Activated naive CD4-positive, alpha-beta T cell treated with anti-CD3 and anti-CD28 coated beads, Interleukin-2, amount 50 U/mL, for 72 hours (primary cell): ENCODE measurements at places on chromosomes 2 and 18. TPM values are rescaled to one million over a fixed set of nuclear protein-coding genes. Genes with fewer than 3 reads are reported as not detected.

DNA sequence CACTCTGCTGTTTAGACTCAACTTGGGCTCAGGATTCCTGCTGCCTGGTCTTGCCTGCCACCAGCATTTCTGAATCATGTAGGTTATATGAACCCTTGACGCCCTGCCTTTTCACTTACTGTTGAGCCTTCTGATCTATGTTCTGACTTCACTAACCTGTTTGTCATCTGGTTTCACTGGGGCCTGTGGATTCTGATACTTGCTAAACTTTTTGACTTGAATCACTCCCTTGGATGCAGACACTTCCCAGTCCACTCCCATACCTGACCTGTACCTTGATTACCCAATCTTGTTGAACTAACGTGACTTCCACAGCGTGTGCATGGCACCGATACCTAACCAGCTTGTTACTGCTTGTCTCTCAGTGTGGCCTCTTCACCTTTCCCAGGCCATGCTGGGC is 35.6 kb upstream of the SPAG16 start:
- no peak for DNase-seq

DNA sequence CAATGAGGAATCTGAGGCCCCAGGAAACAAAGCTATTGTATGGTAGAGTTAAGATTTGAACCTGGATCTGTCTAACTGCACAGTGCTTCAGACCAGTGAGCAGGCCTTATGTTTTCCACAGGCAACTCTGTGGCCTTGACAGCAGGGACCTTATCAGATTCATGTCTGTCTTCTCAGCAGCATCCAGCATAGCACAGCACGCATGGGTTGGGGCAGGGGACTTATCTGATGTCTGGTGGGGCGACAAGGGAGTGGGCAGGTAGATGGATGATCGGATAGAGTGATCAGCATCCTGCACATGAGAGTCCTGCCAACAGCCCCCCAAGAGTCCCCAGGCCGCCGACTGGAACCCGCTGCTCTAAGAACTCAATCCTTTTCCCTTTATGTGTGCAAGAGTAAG is 28.7 kb upstream of the KCNF1 start:
- DNase-seq = no peak

DNA sequence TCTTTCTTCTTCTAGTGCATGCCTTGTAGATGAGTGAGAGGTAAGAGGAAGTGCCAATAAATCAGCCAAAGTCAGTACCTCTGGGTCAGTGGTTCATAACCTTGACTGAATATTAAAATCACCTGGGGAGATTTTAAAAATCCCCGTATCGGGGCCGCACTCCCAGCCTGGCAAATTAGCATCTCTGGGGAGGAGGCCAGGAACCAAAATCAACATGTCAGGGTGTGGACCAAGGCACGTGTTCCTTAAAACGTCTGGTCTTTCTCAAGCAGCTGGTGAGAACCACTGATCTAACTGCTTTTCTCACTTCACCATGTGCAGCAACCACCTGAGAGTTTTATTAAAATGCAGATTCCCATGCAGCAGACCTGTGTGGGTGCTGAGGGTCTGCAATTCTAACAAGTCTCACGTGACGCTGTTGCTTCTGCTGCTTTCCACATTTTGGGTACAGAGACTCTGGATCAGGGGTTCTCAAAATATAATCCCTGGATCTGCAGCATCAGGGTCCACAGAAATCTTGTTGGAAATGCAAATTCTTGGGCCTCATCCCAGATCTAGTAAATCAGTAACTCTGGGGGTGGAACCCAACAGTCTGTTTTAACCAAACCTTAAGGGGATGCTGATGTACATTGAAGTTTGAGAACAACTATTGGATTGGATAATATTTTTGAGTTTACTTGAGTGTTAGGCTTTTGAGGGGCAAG is 49.5 kb downstream of the CHST9 start:
- DNase-seq = no peak

- no peak for DNase-seq
Measured at GRCh38 chr2:6492573-6492972, 373.1 kb downstream of the CMPK2 start.

SERPINB3 gene
- total RNA-seq = not detected

DNA sequence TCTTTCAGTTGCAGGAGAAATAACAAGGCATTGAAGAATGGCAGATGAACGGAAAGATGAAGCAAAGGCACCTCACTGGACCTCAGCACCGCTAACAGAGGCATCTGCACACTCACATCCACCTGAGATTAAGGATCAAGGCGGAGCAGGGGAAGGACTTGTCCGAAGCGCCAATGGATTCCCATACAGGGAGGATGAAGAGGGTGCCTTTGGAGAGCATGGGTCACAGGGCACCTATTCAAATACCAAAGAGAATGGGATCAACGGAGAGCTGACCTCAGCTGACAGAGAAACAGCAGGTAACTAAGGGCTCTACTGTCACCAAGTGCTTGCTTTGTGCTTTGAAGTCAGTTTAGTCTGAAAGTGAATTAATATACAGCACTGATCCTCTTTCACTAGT is 118.5 kb upstream of the UNC80 start:
- DNase-seq = no peak

SLC11A1 gene
- not detected for total RNA-seq

- DNase-seq = no peak
Measured at GRCh38 chr2:220278022-220278421, 650.6 kb downstream of the SLC4A3 start.

- DNase-seq = no peak
Measured at GRCh38 chr18:71442731-71443141, 1101.4 kb downstream of the CBLN2 start.

SLC9A4 gene
- total RNA-seq = 0.07 TPM

ASAP2 gene
- 1.0 TPM for total RNA-seq

POMC gene
- total RNA-seq = 2.4 TPM

DNA sequence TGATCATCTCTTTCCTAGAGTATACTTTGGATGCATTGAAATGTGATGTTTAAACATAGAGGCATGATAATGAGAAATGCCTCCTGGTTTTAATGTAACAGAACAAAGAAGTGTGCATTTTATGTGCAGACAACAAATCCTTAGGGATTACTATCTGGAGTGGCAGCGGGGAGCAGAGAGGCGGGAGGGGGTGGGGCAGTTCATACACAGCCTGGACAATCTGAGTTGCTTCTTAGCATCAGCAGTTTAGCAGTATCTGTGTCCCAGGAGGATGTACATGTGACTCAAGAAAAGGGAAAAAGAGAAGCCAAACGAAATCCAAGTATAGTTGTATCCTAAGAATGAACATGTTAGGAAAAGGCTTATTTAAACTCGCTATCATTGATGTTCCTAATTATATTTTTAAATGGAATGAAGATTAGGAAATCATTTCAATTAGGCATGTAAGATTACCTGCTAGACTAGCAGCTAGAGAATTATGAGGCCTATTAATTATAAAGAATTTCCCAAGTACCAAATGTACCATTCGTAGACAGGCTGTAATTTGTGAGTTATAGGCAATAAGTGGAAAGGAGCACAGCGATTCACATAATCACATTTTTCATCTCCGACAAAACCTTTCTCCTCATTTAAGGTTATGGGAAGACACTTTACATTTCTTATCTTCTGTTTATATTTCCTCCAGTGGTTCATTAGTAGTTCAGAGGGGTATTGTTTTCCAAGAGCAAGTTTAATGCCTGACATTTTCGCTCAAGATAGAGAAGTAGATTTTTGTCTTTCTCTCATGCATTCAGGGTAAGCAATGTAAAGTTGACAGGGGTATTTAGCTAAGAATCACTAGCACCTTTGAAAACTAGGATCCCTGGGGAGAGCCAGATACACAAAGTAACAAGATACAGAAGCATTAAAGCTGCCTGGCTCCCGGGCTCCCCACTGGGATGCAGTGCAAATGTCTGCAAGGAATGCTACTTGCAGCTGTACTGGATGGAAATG is 141.3 kb upstream of the NOSTRIN start:
- DNase-seq = no peak

- DNase-seq = no peak
Measured at GRCh38 chr2:18404708-18405107, 155.7 kb downstream of the RDH14 start.

ANKRD29 gene
- not detected for total RNA-seq

- no peak for DNase-seq
Measured at GRCh38 chr18:45723567-45724355, at the start of gene SLC14A1. Gene SLC14A1 (plus strand): TSS chr18:45724181. CDS start chr18:45730321, 6,140 bp downstream.

DNA sequence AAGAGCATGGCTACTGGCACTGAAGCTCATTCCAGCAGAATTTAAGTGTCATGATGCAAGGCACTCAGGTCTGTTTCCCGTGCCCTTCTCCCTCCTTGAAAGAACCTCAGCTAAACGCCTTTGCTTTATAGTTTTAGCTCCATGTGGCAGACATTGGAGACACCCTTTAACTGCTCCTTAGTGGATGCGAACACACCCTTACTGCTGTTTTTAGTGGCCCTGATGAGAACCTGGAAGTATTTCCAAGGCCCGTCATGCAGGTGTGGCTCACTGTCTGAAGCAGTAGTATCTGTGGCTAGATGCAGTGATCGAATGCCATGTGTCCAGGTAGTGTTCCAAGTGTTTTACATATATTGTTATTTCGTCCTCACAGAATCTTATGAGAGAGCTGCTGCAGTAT is 28.3 kb downstream of the KIF5C start:
- no peak for DNase-seq

DNA sequence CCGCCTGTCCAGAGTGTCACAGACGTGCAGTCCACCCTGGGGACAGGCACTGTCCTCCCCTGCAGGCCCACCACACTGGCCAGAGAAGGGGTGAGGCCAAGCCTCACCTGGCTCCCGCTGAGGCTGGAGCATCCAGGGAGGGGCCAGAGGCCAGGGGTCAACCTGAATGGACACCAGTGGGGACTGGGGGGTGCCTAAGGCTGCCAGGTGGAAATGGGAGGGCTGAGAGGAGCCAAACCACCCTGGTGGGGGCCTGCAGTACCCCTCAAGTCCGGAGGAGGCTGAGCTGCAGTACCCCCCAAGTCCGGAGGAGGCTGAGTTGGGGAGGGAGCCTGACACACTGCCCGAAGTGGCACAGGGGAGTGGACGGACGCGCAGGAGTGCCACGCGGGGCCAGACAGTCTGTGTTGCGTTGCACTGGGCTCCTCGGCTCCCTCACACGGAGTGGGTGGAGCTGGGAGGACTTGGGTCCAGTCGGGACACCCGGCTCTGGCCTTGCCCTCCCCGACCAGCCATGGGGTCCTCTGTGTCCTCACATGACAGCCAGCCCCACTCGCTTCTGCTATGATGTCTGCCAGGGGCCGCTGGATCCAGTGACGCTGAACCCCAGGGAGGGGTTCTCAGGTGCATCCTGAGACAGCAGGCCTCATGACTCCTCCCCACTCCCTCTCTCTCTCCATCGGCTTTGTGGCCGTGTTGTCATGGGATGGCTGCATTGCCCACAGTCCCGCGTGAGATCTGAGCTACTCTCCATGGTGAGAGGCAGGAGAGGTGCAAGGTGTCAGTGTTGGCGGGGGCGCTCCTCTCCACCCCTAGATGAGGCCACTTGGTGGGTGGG is 22.3 kb upstream of the GPC1 start:
- peak; percentile 43 for DNase-seq

E2F6 gene
- 7.2 TPM for total RNA-seq

DNA sequence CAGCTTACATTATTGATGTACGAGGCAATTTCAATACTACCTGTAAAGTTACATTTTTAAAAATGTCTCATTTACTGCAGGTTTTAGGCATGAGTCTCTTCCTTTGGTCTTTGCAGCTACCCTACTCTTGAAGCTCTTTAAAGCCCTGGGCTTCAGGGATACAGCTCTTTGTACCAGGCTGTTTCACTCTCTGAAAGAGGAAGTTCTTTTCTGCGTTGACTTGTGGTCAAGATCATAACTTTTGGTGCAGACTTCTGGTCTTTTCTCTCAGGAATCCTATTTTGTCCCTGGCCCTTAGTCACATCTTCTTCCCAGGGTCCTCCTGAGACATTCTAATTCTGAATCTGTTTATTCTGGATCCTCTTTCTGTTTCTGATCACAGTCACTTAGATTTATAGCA is 16.6 kb upstream of the HRH4 start:
- DNase-seq = no peak
